IPS DF 19.7 (cell line): ENCODE measurements at places on chromosomes 2 and 18.

GRCh38 chr2:210224941-210225672 lies at the start of gene ACADL:
Gene ACADL, minus strand, starts transcription at chr2:210225447. Its CDS starts 184 bp downstream, at chr2:210225263.
- no peak for DNase-seq

DNA sequence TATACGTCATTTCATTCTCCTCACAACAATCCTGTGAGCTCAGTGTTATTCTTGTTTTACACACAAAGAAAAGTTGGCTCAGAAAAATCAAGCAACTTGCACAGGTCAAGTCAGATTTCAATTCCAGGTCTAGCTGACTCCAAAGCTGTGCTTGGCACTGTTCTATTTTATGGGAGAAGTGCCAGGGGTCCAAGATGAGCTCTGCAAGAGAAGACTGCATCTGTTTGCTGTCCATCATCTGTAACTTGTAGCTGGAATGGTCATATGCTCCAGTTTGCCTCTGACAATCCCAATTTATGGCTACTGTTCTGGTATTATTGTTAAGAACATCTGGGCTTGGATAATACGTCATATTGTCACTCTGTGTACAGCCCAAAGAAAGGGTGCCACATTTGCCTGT lies 28.9 kb downstream of the KCNF1 start:
- DNase-seq, result no peak

GRCh38 chr2:85888020-85888683 lies 638 bp downstream of the ST3GAL5 start:
- no peak for DNase-seq

- no peak for DNase-seq
Measured at GRCh38 chr2:74292751-74293150, 50.5 kb downstream of the SLC4A5 start.

GRCh38 chr2:235421618-235422017 lies 72.2 kb upstream of the AGAP1 start:
- no peak for DNase-seq

DNA sequence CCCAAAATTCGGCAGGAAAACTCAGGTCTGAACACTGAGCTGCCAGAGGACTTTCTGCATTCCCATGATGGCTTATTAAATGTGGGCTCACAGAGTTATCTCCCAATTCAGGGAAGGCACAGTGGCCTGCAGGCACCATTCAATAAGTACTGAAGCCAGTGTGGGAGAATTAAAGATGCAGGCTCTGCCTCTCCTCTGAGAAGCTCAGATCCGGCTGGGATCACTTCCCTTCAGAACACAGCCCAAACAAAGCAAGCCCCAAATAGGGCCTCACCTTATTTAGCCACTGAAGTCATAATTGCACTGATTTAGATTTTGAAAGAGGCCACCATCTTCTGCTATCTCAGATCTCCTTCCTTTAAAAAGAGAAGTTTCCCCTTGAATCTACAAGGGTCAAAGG lies 94.3 kb downstream of the MAPK4 start:
- no peak for DNase-seq

DNA sequence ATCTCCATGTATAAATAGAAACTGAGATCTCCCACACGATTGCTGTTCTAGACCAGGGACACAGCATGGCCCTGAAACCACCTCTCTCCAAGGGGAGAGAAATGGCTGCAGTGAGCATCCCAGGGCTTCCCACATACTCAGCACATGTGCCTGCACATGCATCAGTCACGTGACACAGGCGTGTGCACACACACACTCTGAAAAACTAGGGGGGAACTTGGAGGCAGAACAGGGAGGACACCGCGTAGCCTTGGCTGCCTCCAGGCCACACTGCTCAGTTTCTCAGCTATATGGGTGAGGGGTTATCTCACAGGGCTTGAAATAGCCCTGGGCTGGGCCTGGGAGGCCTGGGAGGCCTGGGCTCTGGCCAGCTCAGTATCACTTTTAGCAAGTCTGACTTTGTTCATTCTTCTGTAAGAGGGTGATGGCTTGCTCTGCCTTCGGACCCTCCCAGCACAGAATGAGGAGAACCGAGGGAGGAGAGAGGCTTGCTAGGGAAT lies 66.9 kb downstream of the EMX1 start:
- no peak for DNase-seq
